Stimulated activated CD8-positive, alpha-beta memory T cell treated with anti-CD3 and anti-CD28 coated beads, Interleukin-15, amount 100 ng/mL, for 1 hour (primary cell): ENCODE measurements at places on chromosomes 11 and 22.

DNA sequence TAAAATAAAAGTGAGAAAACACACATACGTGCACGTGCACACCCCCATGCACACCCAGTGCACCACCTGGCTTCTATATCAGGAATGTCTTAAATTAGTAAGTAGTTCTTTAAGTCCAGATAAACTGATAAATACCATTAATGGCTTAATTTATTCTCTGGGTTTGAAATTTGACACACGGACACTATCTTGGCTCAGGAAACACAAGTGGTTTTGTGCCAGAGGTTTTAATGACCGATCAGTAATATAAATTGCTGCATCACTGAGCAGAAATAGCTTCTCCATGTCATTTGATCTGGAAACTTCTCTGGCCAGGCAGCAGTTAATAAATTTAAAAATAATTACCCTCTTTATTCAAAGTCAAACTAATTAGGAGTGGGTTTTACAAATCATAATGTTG, 101.5 kb upstream of the NNMT start:
- DNase-seq = no peak

DNA sequence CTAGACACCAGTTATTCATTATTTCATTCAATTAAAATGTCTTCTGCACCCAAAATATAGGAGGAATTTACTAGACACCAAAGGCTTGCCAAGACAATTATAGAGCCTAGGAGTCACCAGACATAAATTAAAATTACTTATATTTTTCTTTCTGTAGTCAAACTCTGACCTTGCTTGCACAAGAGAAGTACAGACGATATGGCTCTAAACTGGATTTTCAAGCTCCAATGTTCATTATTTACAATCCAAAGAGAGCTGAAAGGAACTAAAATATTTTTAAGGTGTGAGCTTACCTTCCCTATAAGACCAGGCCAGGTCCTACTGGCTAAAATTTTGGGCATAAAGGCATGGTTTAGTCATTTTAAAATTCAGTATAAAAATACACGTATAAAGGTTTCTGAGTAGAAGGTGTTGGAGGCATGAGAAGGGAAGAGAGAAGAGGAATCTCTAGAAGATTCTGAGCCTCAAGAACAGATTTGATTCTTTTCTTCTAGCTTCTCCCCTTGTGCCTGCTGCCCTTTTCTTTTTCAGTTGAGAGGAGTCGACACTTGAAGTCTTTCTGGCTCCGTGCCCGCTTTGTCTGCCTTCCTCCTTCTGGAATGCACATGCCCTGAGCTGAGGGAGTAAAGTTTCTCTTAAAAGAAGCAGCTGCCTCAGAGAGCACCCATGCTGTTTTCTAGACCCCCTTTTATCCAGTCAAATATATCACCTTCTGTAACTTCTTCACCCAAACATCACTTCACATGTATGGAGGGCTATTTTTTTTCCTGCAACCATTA, 13.5 kb downstream of the C11orf97 start:
- no peak for DNase-seq

DNA sequence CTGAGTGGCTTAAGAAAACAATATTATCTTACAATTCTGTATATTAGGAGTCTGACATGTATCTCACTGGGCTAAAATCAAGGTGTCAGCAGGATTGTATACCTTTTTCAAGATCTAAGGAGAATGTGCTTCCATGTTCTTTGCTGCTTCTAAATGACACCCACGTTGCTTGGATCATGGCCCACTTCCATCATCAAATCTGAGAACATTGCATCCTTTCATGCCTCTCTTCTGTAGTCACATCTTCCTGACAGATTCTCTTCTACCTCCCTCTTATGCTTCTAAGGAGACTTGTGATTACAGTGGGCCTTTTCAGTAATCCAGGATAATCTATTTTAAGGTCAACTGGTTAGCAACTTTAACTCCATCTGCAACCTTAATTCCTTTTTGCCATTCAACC, 499.4 kb downstream of the FAM181B start:
- no peak for DNase-seq

DNA sequence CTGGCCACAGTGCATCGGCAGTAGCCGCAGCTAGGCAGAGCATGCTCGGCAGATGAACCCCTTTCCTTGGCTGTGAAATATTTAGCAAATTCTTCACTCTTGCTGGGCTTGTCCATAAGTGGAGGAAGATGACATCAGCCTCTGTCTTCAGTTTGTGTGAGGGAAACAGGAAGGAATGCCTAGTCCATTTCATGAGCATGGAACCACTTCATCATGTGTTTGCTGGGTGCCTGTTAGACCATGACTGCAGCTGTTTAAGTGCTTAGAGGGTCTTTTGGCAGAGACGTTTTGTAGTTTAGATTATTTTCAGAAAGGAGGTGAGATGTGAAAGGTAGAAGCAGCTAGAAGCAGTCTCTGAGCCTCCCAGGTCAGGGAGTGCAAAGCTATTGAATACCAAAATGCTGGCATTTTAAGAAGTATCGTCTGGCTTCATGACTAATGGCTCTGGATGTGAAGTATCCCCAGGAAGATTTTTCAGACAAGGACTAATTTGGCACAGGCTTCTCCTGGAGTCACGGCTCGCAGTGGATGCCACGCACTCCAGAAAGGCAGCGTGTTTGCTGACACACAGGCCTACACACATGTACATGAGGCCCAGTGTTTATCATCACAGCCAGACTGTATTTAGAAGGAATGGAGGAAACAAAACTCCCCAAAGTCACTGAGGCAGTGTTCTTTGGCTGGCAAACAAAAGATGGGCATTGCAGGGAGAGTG, 43.1 kb upstream of the GRAMD1B start:
- DNase-seq = no peak

- no peak for DNase-seq
Measured at GRCh38 chr11:61046833-61047232, 55.5 kb upstream of the CD5 start.
